ENCODE measurements at places on chromosomes 3 and 15. TPM values are rescaled to one million over a fixed set of nuclear protein-coding genes. Genes with fewer than 3 reads are reported as not detected.

NLGN1 gene
- polyA plus RNA-seq = 0.33 TPM

SEMA7A gene
- 4.2 TPM for polyA plus RNA-seq

RSL24D1 gene
- polyA plus RNA-seq = 80.3 TPM

GRCh38 chr3:30779686-30780287 is 114.7 kb downstream of the GADL1 start:
- no peak for DNase-seq

GRCh38 chr15:91611561-91612323 is 241.8 kb upstream of the SLCO3A1 start:
- DNase-seq = no peak

GRCh38 chr3:152650177-152650576 is 184.8 kb upstream of the P2RY1 start:
- DNase-seq = peak; percentile 42

DNA sequence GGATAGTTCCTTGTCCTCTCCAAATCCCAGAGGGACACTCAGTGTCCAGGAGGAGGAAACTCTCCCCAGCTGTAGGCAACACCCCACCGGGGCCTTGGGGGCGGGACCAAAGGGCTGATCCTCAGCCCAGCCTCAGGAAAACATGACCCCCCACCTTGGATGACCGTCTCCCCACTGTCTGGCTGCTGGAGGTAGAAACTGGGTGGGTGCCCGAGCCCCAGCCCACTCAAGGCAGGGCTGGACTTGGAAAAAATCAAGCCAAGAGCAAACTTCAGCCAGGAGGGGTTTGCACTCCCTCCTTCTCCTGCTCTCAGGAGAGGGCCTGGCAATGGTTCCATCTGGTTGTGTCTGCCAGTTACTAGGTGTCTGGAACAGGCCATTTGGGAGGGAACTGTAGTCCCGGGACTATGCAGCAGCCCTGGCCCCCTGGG is 3.6 kb upstream of the RASL12 start:
- DNase-seq = peak; percentile 92

- DNase-seq = no peak
Measured at GRCh38 chr3:38308456-38308855, 26.4 kb downstream of the SLC22A14 start.

All from lung (tissue), 17 donors.